ENCODE measurements at places on chromosomes 1 and 21.

DNA sequence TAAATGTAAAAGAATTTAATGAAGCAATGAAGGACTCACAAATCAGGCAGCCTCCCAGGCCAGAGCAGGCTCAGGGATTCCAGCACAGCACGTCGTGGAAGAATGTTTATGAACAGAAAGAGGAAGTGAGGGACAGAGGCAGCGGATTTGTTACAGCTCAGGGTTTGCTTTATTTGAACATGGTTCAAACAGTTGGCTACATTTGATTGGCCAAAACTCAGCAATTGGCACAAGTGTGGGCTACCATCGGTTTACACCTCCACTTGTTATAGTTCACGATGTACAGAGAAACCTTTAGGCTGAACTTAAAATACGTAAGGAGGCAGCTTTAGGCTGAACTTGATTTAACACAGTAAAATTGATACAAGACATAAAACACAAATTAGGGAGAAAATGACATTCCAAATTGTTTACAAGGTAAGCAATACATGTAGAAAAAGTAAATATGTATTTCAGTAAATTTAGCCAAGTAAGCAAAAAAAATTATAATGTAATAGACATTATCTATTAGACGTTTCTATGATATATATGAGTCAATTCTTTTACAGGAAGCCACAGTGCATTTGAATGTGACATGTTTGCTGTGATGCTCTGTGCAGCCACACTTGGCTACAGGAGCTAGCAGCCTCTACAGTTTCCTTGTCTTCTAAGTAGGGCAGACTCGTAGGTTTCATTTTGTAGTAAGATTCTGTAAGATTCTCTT lies 126.5 kb downstream of the ADSS2 start:
- DNase-seq = no peak

DNA sequence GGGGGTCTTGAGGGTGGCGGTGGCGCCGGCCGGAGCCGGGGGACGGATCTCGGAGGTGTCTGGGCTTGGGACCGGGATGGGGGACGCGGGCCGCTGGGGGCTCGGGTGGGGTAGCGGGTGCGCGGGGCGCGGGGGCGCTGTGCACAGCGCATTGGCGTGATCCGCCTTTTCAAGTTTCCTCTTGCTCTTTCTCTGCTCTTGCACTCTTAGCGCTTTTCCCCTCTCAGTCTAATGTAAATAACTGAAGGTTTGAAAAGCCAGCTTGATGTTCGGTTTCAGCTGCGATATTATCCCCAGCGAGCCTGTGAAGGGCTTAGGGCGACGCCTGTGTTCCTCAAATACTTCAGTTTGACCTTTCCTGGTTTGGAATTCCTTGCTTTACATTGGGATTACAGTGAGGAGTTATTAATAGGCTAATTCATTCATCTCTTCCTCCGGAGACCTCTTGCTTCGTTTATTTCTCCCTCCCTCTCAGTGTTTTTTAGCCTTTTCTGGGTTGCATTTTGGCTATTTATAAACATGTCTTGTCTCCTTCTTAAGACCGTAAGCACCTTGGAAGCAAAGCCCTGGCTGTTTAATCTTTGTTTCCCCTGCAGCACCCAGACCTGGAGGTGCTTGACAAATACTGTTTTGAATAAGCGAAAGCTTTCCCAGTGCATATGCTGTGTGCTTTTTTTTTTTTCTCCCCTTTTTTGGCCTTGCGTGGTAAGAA lies 693 bp downstream of the RAB4A start:
- DNase-seq = no peak

DNA sequence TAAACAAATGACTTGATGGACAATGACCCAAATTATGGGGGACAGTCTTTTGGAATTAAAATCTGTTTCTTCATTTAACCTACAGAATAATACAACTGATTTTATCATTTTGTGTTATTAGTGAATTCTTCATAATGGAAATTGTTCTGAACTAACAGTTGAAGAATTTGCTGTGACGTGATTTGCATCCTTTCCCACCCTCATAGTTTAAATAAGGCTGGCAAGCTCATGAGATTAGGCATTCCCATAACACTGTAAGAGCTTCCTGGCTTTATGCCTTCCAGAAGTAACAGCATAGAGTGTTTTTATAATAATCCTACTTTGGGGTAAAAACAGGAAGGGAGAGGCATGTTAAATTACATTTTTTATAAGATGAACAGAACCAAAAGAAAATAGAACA lies 95.7 kb downstream of the ATP6V1G3 start:
- DNase-seq = no peak

- no peak for DNase-seq
Measured at GRCh38 chr21:45326891-45327440, 39.3 kb upstream of the POFUT2 start.

- no peak for DNase-seq
Measured at GRCh38 chr21:33067457-33067856, 2.5 kb upstream of the OLIG1 start.

DNA sequence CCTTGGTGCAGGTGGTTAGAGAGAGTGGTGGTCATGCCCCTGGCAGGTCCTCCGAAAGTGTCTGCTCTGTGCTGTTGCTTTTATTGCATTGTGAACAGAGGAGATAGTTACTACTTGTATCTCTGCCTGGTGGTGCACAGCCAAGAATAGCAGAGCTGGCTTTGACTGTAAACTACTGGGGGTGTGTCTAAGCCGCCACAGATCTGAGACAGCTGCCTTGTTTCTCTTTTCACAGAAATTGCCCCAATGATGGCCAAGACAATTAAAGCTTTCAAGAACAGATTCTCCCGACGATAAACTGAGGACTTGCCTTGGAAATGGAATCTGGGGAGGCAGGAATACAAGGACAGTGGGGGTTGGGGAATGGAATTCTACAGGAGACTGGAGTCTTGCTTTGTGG lies 16.0 kb downstream of the ELOA start:
- no peak for DNase-seq

- no peak for DNase-seq
Measured at GRCh38 chr1:207811920-207812720, 60.3 kb downstream of the CD46 start.

GRCh38 chr1:9073143-9073542 lies 3.7 kb upstream of the SLC2A5 start:
- DNase-seq = no peak

DNA sequence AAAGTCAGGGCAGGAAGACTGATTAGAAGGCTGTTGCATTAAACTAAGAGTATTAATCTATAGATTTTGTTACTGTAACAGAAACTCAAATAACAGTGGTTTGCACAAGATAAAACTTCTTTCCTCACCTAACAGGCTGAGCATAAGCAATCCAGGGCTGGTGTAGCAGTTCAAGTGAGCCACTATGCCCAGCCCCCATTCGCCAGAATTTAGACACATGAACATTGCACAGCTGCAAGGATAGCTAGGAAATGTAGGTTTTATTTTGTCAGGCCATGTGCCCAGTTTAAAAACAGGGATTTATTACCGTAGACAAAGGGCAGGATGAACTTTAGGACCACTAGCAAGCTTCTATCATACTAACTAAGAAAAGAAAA lies 19.5 kb upstream of the DOCK7 start:
- no peak for DNase-seq

DNA sequence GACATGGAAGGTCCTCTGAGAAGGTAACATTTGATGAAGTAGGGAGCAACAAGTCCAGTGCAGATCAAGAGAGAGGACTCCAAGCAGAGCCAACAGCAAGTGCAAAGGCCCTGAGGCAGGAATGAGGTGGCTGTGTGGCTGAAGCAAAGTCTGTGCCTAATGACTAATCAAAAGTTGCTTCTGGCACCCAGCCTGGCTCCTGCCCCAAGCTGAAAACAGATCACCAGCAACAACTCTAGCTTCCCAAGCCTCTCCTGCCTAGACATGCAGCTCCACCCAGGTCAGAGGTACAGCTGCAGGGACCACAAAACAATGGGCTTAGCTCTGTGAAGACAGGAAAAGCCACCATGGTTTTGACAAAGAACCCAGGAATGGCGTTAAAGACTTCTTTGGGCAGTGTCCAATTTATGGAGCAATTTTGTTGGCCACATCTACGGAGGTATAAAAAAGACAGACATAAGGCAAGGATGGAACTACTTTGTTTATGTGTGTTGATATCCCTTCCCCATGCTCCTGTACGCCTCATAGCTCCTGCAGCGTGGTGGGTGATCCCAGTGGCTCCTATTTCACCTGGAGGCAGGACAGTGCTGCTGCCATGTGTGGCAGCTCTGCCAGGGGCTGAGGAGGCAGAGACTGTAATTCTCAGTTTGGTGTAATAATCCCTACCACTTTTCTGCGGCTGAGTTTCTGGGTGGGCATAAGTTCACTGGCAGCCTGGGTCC lies 26.4 kb upstream of the IGSF3 start:
- DNase-seq = no peak

- DNase-seq = no peak
Measured at GRCh38 chr21:45502006-45502345, 40.3 kb downstream of the SLC19A1 start.

DNA sequence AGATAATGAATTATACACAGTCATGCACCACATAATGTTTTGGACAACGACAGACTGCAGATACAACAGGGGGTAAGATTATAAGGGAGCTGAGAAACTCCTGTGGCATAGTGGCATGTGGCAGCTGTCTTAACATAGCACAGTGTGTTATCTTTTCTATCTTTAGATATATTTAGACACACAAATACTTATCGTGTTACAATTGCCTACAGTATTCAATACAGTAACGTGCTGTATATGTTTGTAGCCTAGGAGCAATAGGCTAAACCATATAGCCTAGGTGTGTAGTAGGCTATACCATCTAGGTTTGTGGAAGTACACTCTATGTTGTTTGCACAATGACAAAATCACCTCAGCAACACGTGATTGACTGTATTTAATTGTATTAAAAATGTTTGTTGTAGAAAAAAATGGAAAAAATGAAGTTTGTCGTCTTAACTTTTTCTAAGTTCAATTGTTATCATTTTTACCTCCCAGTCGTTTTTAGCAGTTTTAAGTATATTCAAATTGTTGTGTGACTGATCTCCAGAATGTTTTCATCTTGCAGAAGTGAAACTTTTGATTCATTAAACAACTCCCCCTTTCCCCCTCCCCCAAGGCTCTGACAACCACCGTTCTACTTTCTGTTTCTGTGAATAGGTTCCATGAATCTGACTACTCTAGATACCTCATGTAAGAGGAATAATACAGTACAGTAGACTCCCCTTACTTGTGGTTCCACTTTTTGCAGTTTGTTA lies 351.0 kb upstream of the B3GALT2 start:
- DNase-seq = no peak

GRCh38 chr1:53619367-53620060 lies 119.5 kb downstream of the GLIS1 start:
- DNase-seq = no peak

DNA sequence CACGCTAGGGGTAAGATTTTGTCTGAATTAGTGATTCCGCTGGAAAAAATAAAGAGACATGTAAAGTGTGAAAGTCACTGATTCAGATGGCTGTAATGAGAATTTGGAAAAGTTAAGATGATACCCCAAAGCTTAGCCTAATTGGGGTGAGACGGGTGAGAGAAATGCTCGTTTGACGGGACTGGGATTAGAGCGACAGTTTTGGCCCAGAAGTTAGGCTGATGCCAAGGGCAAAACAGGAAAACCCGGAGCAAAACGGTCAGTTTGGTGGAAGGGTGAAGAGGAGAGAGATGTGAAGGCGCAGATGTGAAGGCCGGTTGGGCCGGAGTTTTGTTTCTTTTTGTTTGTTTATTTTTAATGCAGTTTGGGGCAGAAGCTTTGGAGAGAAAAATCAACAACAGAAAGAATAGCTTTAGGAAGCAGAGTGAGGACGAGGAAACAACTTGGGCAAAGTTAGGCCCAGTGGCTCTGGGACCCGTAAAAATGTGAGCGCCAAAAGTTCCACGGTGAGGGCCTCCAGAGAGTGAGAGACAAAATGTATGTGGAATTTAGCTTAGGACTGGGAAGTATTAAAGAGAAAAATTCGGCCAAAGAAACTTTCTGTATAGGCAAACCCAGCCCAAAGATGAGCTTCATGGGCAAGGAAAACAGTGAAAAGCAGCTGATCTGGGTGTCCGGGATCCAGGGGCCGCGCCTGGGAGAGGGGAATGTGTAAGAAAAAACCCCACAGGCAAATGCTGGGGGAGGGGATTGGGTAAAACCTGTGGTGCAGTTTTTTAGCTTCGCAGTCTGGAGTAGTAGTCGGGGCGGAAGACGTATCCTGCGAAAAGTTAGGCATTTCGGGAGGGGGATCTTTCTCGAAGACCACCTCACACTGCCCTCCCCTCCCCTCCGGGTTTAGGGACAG lies 1.2 kb downstream of the DMRTA2 start:
- DNase-seq = no peak

GRCh38 chr1:6783221-6783620 lies 2.0 kb upstream of the CAMTA1 start:
- no peak for DNase-seq

DNA sequence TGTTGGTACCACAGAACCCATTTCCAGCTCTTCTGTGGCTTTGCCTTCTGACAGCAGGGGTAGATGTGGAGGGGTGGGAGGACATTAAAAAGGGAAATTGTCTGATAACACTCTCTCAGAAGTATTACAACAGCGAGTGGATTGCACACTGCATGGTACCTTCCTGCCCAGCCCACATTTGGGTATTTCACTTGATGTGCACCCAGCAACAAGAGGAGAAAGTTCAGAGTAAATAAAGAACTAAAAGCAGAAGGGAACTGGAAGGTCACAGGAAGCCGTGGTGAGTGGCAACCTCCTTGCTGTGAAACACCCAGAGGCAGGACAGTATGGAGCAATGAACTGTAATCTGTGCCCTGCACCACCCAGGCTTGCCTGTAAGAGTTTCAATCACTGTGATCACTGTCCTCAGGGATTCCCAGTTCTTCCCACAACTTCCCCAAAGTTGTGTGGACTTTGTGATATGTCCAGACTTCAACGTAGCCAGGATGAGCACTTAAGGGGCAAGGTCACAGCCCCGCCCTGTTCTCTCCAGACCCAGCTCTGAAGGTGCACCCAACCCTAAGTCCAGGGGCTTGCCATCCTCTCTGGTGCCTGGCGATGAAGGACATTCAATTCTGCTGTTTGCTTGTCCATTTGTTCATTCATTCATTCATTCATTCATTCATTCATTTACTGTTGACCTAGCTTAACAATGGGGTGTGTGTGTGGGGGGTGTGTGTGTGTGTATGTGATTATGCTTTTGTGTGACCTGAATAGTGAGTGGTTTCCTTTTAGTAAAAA lies 18.7 kb upstream of the F5 start:
- DNase-seq = no peak

DNA sequence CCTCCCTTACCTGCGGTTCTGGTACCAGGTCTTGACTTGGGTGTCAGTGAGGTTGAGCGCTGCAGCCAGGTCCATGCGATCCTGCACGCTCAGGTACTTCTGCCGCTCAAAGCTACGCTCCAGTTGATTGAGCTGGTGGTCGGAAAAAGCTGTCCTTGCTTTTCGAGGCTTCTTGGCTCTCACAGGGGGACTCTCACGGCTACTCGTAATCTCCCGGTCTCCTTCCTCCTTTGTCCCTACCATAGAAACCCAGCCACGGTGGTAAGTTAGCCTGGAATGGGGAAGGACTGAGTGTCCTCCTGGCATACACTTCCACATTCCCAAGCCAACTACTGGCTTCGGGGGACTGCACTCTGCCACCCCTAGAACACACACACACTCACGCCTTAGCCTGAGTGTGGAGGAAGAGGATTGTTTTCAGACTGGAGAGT lies 2.6 kb downstream of the BARHL2 start:
- DNase-seq = no peak

GRCh38 chr1:240663169-240663879 lies 51.4 kb upstream of the GREM2 start:
- DNase-seq = no peak
